T-helper 2 cell (primary cell): ENCODE measurements at places on chromosomes 5 and 9.

DNA sequence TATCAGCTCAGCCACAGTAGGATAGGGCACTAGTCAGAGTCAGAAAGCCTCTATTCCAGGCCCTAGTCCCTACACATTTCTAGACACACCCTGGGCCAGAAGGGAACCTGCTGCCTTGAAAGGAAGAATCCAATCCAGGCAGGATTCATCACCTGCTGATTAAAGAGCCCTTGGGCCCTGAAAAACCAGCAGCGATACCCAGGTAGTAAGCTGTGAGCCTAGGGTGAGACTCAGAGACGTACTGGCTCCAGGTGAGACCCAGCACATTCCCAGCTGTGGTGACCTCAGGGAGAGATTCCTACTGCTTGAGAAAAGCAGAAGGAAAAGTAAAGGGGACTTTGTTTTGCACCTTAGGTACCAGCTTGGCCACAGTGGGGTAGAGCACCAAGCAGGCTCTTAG lies 4.7 kb downstream of the CCIN start:
- no peak for DNase-seq

- DNase-seq = no peak
These were observed 12.7 kb downstream of the KCTD16 start for GRCh38 chr5:144183254-144183889.

- DNase-seq = peak; percentile 0
These were observed 761 bp downstream of the CCT5 start for GRCh38 chr5:10250806-10251276.

- no peak for DNase-seq
These were observed 81.3 kb downstream of the GADD45G start for GRCh38 chr9:89686126-89686525.

- DNase-seq = no peak
These were observed 33.2 kb upstream of the NOTCH1 start for GRCh38 chr9:136578915-136579649.

GRCh38 chr5:14281746-14282181 lies 138.6 kb downstream of the TRIO start:
- DNase-seq = peak; percentile 74

- DNase-seq = no peak
These were observed 343.7 kb upstream of the KCNN2 start for GRCh38 chr5:114018186-114018585.

DNA sequence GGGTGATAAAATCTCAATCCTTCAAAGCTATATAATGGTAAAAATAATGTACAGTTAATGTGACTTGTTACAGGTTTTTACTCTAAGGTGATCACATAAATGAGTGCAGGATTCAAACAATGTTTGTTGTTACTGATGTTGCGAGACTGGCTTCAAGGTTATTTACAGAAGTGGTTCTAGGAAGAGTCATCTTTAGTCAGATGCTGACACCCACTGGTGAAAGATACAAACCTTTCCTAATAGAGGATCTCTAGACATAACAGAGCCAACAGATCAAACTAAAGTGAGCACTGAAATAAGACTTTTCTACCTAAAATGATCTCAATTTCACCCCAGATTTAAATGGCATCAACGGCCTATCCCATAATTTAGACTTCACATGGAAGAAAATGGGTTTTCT lies 20.2 kb downstream of the ARSB start:
- no peak for DNase-seq

DNA sequence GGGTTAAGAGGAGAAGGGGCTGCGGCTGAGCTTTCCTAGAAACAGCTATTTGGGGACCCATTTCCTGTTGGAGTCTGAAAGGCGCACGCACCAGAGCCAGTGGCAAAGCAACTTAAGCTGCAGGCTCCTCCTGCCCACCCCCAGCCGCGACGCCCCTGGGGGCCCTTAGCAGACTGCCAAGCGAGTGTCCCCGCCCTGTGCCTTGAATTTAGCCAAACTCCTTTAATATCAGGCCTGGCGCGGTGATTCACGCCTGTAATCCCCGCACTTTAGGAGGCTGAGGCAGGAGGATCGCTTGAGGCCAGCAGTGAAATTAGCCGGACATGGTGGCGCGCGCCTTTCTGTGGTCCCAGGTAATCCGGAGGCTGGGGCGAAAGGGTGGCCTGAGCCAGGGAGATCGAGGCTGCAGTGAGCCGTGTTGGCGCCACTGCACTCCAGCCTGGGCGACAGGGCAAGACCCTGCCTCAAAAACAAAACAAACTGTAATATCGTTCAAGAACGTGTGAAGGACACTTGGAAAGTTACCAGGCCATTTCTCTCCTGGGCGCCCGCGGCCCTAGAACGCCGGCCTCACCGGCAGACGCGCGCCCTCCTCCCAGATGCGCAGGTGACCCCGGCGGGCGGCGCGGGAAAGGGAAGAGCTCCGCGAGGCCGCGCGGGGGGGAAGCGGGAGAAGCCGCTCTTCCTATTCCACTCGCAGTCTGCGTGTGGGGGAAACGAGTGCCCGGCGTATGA lies 1.0 kb upstream of the F2R start:
- peak; percentile 46 for DNase-seq
